ENCODE measurements at places on chromosomes 5 and 9. TPM values are rescaled to one million over a fixed set of nuclear protein-coding genes. Genes with fewer than 3 reads are reported as not detected.

DNA sequence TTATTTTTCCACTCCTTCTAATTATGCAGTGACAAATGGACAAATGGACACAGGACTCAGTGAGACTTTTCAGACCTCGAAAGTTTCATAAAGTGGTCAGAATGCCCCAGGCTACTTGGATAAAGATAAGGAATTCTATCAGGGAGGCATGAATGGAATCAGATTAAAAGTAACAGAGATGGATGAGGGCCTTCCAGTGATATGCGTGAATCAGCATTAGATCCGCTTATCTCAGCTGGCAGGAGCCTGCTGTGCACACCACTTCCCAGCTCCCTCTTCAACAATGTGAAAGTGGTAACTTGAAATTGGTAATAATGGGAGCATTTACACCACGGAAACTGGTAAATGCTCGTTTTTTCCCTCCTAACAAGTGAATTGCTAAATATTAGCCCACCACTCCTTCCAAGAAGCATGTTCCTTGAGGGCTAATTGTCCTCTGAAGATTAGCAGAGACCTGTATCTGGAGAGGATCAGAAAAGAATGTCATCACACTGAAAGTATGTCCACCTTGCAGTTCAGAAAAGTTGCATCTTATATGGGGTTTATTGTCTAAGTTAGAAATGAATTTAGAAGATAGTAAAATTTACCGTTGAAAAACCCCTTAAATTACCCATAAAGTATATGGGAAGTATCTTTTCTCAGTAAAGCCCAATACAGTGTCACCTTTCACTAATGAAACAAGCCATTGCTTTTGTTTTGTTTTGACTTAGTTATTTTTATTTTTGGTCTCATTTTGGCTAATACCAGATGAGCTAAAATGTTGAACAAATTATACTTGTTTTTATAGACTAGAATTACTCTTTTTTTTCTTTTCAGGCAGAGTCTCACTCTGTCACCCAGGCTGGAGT lies 125.3 kb downstream of the DPYSL3 start:
- no peak for DNase-seq

Gene FOXD4L6
- total RNA-seq = not detected

Gene BTNL8
- 0.59 TPM for total RNA-seq

DNA sequence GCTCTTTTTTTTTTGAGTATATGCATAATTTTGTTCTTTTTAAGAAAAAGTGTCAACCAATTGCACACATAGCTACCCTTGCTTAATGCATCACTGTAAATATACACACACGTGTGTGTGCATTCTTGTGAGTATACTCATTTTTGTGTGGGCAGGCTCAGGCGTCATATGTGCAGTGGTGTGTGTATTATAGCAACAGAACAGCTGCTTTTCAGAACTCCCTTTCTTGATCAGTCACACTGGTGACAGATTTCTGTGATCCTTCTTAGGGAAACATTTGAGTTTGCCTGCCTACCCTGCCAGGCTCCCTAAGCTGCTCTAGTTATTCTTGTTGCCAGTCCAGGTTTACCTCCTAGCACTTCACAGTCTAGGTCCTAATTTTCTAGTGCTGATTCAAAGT lies 287.0 kb upstream of the SEMA6A start:
- DNase-seq = no peak

DNA sequence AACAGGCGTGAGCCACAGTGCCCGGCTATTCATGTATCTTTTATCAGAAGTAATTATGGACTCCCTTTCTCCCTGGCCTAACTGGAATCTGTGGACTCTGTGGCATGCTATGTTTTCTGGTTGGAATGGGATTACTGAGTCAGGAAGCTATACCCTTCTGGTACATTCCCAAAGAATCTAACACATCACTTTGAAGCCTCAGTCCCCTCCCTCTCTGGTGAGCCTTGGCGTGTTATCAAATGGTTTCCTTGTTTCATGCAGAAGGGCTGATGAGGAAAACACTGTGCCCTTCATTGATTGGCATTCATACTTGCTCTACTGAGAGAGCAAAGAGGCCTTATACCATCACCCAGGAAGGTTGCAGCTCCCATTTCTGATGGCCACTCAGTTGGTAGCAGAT lies 22.9 kb downstream of the C5orf15 start:
- DNase-seq = no peak

Gene ACSL6
- 1.6 TPM for total RNA-seq

GRCh38 chr5:72222521-72222920 lies 97.5 kb downstream of the MRPS27 start:
- DNase-seq = no peak

DNA sequence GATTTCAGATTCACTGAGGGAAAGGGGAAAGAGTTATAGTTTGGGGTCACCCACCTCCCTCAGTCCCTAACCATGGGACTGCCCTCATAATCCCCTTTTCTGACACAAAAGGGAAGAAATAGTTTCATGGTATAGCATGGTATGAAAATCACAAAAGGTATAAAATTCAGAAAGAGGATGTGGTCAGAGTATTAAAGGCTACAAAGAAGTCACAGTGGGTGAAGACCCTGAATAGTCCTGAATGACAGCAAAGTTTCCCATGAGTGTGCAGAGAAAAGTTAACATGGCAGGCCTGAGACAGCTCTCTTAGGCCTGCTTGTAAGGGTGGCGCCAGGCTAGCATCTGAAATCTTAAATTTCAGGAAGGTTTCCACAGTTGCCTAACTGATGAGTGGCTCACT lies 290.6 kb upstream of the ZNF608 start:
- DNase-seq = no peak

DNA sequence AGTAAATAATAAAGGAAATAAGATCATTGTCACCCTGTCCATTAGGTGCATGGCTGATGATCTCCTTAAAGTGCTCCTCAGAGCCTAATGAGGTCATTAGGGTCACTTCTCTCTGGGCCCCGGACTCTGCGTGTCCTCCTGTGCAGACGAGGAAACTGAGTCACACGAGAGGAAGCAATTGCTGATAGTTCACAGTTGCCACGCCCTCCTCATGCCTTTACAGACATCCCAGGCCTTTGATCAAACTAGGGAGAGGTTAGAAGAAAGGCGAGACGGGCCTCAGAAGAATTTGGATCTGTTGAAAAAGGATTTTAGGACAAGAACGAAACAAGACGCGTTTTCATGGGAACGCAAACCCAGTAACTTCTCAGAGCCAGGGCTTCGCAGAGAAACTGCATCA lies 32.0 kb upstream of the MSX2 start:
- DNase-seq = no peak

Gene CATSPER3
- total RNA-seq = 0.44 TPM

GRCh38 chr9:122122468-122122867 lies 29.4 kb upstream of the TTLL11 start:
- DNase-seq = no peak

Gene PKD2L2
- total RNA-seq = not detected

GRCh38 chr9:89945133-89945532 lies 340.3 kb downstream of the GADD45G start:
- DNase-seq = peak; percentile 21

DNA sequence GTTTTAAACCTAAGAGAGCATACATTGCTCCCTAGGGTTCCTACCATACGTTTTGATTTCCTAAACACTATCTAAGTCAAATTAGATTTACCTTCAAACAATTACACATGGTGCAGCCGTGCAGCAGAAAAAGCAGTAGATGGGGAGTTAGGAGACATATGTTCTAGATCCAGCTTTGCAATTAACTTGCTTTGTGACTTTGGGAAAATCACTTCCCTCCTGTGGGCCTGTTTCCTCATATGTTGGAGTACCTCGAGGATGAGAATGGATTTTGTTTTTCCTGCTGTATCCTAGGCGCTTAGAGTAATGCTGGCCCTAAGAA lies 711 bp downstream of the MRPL50 start:
- no peak for DNase-seq

- DNase-seq = no peak
These were observed 117.3 kb downstream of the GDNF start for GRCh38 chr5:37722236-37723161.

DNA sequence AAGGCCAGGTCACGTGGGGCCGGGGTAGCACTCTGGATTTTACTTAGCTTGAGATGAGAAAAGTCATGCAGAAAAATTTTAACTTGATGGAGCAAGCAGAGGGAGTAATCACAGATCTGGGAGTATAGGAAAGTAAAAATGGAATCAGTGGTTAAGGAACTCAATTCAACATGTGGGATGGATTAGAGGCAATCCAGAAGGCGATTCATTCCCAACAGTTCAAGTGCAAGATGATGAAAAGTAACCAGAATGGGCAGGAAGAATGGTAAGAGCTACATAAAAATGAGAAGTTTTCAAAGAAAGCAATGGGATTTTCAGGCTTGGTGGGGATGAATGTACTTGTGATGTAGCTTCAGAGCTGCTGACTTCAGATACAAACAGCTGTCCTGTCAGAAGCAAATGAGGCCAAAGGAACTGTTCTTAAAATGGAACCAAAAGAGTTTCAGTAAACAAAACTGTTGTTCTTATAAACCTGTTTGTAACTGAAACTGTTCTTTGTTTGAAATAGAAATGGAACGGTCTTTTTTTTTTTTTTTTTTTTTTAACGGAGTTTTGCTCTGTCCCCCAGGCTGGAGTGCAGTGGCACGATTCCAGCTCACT lies 5.6 kb upstream of the SEC24A start:
- DNase-seq = no peak

- DNase-seq = no peak
These were observed 85.7 kb upstream of the ARRDC3 start for GRCh38 chr5:91468651-91469422.

Gene ROPN1L
- total RNA-seq = 2.2 TPM

Gene GFI1B
- total RNA-seq = not detected

DNA sequence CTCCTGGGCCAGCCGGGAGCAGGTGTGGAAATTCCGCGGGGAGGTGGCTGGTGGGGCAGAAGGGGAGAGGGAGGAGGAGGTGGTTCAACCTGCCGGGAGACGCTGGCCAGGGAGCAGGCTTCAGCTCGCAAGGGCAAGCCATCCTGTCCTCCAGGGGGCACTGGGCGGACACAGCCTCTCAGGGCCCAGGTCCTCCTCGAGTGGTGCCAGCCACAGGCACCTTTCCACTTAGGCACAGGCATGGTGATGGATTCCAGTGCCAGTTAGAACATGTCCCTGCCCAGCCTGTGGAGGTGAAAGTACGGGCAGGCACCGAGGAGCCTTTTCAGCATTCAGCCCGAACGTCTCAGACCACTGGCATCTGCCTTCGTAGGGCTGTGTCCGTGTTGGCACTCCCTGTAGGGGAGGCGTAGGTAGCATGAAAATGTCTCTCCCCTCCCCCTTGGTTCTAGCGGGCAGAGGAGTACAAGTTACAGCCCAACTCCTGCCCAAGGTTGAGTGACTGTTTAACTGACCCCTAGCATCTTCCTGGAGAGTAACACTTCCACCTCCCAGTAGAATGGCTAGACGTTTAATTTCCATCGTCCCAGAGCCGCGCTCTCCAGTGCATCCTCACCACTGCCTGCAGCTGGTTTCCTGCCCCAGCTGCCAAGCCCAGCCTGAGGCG lies 48.9 kb downstream of the DAB2IP start:
- DNase-seq = no peak

DNA sequence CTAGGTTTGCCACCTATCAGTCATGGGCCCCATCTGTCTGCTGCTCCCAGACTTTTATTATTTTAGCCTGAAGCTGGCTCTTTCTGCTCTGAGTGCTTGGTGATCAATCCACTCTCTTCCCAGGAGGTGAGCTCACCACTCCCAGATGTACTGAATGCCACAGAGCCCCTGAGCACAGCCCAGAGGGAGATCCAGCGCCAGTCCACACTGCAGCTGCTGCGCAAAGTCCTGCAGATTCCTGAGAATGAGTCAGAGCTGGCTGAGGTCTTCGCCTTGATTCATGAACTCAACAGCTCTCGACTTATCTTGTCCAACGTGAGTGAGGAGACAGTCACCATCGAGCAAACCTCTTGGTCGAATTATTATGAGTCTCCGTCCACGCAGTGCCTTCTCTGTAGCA lies 36.0 kb downstream of the HMGXB3 start:
- DNase-seq = no peak

Gene LECT2
- not detected for total RNA-seq

Gene TEX48
- not detected for total RNA-seq

DNA sequence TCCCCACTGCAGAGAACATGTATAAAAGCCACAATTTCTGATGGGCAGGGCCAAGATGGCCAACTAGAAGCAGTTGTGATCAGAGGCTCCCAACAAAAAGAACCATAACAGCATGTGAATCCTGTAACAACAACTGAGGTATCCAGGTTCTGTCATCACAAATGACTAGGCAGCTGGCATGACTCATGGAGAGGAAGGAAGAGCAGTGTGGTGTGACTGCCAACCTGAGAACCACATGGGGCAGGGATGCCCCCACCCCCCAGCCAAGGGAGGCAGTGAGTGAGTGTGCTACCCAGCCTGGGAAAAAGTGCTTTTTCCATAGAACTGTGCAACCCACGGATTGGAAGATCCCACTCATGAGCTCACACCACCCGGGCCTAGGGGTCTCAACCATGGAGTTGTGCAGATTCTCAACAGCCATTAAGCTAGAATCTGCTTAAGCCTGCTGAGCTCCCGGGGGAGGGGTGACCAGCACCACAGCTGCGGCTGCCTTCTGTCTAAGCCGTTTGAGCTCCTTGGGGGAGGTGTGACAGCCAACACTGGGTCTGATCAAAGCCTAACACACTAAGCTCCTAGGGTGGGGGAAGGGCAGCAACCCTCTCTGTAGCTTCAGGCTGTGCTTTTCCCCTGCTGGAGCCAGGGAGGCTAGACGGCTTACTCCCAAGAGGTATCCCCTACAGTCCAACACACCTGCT lies 80.1 kb upstream of the DMAC1 start:
- no peak for DNase-seq

GRCh38 chr5:179991106-179991505 lies 80.5 kb downstream of the RNF130 start:
- DNase-seq = no peak

DNA sequence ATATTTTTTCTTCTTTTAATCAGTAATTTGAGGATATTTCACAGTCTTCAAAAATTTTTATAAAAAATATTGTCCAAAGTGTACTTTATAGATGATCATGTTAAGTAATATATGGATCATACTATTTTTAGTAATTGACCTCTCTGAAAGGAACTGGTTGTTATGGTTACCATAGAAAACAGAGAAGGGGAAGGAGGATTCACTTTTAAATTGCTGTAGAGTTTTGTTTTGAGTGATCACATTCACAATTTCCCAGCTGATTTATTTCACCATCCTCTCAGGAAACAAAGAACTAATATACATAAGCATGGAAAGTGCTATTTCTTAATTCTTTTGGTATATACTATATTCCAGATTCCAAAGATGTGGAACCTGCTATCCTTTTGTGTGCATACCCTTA lies 56.5 kb upstream of the NREP start:
- no peak for DNase-seq

Gene MELK
- total RNA-seq = 0.59 TPM

Gene SLC31A1
- total RNA-seq = 11.1 TPM

Gene SPINK13
- total RNA-seq = not detected

DNA sequence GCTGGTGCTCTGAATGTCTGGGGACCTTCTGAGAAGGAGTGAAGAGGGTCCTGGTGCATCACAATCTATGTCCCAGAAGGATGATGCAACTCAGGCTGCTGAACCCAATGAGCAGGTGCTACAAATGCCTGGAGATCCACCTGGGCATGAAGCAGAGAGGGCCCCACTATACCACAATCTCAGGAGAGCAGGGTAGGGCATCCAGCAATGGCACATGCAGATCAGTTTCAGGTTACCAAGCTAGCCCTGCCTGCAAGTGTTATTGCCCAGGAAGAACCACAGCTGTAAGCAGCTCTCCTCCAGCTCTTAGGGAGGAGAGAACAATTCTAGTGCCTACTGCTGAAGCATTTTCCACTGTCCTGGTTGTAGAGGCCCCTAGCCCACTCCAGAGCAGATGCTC lies 389.2 kb upstream of the TNC start:
- DNase-seq = no peak

- DNase-seq = no peak
These were observed 831.3 kb downstream of the MTRR start for GRCh38 chr5:8700222-8700621.

Gene S1PR3
- total RNA-seq = 34.7 TPM

Gene SLC1A3
- 31.8 TPM for total RNA-seq

Gene SLC24A2
- total RNA-seq = not detected
